ENCODE measurements at places on chromosomes 2 and 18. TPM values are rescaled to one million over a fixed set of nuclear protein-coding genes. Genes with fewer than 3 reads are reported as not detected.
A peak's percentile ranks its signal among the peaks of the same experiment; 100 is the strongest.

- DNase-seq: no peak
These were observed 1272.5 kb upstream of the CDH2 start for GRCh38 chr18:29449424-29449823.

- DNase-seq: no peak
These were observed 217.7 kb upstream of the SMAD7 start for GRCh38 chr18:49168281-49168985.

DNA sequence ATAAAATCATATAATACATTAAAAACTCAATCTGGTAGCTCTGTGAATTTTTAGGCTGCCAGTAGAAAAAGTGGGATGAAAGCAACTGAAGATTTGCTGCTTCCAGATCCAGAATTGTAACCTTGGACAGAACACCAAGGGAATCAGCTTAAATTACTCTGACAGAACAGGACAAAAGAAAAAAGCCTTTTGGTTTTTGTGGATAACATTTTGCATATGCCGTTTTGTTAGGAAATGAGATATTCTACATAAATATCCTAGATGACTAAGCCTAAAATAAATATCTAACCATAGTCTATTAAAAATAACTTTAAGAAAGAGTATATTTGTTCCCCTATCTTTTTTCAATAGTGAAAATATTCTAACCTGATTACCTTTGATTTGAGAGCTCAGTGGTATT, 148.7 kb upstream of the DOCK10 start:
- DNase-seq: no peak

DNA sequence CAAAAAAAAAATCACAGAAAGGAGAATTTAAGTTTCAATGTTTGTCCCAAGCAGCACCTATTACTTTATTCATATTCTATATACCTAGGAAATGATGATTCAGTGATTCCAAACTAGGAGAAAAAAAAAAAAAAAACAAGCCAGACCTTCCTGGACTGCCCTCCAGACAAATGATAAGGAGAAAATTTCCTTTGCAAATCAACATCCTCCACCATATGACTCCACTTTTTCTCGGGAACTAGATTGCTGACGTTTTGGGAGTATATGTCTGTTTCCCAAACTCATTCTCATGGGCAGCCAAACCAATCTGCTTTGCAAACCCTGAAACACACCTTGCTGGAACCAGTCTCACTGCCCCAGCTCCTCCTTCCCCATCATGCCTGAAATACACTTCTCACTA, 16.8 kb downstream of the AP1S3 start:
- DNase-seq: no peak

- no peak for DNase-seq
These were observed 86.5 kb downstream of the PTGR3 start for GRCh38 chr18:75122334-75122958.

DNA sequence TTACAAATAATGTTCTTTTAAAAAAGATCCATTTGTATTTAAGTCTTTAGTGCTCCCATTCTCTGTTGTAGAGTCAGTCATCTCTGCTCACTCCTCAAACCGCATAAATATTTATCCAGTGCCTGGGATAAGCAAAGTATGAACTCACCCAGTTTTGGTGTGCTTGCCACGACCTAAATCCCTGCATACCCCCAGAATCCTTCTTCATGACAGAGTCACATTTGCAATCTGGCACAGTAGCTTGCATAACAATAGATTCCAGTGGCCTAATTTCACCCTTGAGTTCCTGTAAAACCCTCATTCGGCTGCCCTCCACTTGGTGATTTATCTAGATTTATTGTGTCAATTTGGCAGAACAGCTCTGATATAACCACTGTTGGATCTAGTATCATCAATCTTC, 92.9 kb downstream of the DTNA start:
- DNase-seq: no peak

DNA sequence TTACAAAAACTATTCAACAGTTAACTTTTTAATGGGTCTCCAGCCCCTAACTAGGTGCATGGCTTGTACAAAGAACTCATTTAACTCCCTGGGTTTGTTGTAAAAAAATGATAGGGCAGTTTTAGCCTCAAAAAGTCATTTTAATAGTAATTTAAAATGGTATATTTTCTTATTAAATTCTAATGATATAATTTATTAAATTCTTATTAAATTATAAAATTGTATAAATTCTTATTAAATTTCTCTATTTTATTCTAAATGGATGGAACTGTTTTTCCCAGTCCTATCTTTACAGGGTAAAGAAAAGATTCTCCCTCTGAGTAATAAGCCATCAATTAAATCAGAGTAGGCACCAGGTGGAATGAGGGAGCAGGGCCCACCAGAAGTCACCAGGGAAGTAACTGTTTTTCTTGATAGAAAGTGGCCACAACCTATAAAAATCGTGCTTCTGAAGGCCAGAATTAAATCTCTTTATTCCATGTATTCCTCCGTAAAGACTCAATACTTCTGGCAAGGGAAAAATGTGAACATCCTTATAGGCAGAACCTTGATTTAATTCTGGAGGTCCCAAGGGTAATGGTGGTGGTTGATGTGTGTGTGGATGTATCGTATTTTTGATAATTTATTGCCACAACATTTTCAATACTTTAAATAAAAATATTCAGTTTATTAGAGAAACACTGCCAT, 814 bp downstream of the FKBP7 start:
- no peak for DNase-seq

DNA sequence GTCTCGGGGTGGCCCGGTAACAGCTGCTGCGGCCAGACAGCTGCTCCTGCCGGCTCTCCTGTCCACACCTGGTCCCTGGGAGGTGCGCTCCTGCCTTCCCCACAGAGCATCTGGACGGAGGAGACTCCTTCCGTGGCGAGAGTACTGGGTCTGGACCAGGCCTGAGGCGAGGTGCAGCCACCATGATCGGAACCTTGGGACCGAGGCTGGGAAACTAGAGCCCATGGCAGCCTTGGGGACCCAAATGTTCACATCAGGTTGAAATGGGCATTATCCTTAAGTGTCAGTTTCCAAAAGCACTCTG, 628 bp downstream of the GIGYF2 start:
- DNase-seq: no peak

GRCh38 chr2:120544522-120544921, 191.1 kb upstream of the GLI2 start:
- DNase-seq: no peak

GRCh38 chr2:120442923-120443571, 97.1 kb downstream of the INHBB start:
- DNase-seq: peak; percentile 100

- no peak for DNase-seq
These were observed 150.7 kb downstream of the RAB3GAP1 start for GRCh38 chr2:135202751-135203150.

C2orf66 gene
- total RNA-seq: not detected

FOXI3 gene
- 1.7 TPM for total RNA-seq

DNA sequence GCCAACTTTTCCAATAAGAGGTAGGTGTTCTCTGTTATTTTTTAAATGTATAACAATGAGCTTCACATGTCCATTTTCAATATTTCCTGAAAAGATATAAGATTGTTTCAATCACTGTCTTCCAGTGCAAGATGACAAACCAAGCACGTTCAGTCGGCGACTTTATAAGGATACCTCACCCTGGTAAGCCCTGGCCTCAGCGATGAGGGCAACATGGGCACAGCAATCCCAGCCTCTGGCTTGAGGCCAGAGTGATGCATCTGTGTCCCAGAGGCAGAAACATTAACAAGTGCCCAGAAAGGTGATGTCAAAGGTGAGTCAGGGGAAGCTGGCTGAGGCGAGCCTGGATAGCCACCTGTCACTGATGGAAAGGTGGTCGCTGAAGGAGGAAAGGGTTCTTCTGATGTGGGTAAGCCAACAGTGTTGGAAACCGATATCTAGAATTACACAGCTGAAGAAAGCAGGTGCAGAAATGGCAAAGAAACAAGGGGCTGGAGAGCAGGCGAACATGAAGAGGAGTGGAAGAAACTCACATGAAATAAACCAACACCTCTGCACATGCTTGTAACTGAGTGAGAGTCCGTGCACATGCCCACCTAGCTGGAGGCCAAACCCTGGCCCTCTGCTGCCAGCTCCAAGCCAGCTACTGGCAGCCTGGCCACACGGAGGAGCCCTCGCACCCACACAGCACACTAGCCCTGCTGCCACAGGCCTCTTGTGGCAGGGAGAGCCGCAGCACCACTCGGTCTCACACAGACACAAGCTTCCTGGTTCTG, 65.5 kb downstream of the FBXO15 start:
- DNase-seq: peak; percentile 88

DNA sequence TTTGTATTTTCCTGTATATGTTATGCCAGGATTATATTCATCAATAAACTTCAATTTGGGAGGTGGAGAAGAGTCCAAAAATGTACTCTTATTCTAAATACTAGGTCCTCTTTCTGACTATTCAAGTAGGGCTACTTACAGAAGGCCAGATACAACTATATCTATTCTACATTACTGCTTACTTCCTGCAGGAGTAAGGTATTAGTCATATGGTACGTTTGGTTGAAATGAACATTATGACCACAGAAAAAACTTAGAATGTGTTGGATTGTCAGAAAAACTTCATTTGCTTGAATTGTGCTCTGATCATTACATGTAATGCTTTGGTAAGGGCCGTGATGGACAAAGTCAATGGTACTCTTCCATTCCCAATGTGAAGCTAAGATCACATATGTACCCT, 35.0 kb downstream of the STAT4 start:
- DNase-seq: no peak

GRCh38 chr18:57737400-57738060, 65.6 kb downstream of the ATP8B1 start:
- DNase-seq: no peak

DNA sequence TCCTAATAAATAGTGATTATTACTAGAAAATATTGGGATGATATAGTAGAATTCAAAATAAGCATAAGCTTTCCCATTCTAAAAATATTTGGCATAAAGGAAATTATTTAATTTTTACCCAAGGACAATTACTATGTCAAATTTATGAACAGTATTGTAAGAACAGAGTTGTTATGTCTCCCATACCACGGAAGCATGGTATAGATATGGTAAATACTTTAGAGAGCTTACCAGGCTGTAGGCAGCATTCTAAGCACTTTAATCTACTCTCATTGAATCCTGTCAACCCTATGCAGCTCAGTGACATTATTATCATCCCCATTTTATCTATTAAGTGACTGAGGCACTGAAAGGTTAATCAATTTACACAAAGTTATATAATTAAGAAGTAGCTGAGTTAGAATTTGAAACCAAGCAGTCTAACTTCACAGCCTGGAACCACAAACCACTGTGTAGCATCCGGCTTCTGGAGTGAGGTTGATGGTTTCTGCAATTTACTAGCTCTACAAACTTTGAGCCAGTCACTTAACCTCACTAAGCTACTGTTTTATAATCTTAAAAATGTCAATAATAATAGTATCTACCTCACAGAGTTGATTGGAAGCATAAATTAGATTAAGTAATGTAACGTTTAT, 323.7 kb downstream of the ARHGAP15 start:
- no peak for DNase-seq

DLGAP1 gene
- total RNA-seq: 21.7 TPM

DNA sequence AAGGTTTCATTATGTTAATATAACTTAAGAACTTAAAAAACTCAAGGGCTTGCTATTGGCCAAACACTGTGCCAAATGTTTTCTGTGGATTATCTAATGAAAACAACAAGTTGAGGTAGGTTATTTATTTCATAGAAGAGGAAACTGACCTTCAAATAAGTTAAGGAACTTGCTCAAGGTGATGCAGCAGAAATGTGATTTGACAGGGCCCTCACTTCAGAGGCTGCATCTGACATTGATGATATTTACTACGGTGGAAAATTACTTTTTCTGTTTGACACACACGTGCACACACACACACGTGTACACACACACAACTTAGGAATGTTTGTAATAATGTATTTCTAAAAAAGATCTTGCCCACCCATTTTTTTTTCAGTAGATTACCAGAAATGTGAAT, 137.2 kb upstream of the CXCR4 start:
- no peak for DNase-seq

- no peak for DNase-seq
These were observed 117.5 kb upstream of the CCDC68 start for GRCh38 chr18:55076643-55077218.

ZAP70 gene
- 0.33 TPM for total RNA-seq

GRCh38 chr2:70620020-70620419, 66.4 kb upstream of the TGFA start:
- DNase-seq: no peak

GRCh38 chr2:36834731-36835524, 131.4 kb downstream of the STRN start:
- peak; percentile 65 for DNase-seq

- DNase-seq: no peak
These were observed 470.8 kb upstream of the TNP1 start for GRCh38 chr2:217330647-217331046.

ATL2 gene
- total RNA-seq: 119 TPM

- DNase-seq: no peak
These were observed 42.4 kb upstream of the NABP1 start for GRCh38 chr2:191635333-191636234.

ALKAL2 gene
- total RNA-seq: 2.6 TPM

Data from H7 (cell line).